ENCODE measurements at places on chromosomes 5 and 9.

GRCh38 chr5:174247301-174247700 is 201.8 kb downstream of the NSG2 start:
- ATAC-seq, result no peak

DNA sequence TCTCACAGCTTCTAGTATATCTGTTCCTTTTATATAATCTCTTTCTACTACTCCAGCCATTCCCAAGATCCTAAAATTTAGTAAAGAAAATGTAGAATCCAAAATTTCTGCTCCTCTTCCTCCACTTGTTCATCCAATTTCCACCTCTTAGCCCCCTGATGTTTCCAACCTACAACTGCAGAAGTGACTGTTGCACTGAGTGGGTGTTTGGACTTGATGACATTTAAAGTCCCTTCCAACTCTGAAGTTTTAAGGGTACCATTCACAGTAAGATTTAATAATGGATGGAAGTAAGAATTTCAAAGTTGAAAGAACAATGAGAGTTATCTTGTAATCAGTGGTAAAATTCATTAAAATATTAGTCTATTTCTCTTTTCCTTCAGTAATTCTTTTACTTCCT is 5.5 kb downstream of the DIAPH1 start:
- no peak for ATAC-seq

DNA sequence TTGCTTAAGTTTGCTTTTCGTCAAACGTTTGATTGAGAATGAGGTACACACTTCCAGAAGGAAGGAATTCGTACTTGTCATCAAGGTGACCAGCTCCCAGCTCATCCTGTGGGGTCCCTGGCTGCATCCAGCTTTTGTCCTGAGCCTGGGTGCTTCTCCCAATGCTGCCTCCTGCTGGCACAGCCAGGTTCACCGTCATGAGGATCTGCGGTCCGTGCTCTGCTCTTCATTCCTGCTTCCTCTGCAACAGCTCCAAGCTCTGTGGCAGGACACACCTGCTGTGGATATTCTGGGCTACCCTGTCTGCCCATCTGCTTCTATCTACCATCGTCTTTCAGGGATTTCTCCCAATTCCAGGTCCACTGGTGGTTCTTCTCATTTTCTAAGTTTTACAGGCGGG is 13.3 kb upstream of the UBE2QL1 start:
- no peak for ATAC-seq

GRCh38 chr9:27430750-27431535 is 93.1 kb upstream of the IFNK start:
- no peak for ATAC-seq

- no peak for ATAC-seq
These were observed 107.4 kb downstream of the GLIS3 start for GRCh38 chr9:4192450-4192849.

DNA sequence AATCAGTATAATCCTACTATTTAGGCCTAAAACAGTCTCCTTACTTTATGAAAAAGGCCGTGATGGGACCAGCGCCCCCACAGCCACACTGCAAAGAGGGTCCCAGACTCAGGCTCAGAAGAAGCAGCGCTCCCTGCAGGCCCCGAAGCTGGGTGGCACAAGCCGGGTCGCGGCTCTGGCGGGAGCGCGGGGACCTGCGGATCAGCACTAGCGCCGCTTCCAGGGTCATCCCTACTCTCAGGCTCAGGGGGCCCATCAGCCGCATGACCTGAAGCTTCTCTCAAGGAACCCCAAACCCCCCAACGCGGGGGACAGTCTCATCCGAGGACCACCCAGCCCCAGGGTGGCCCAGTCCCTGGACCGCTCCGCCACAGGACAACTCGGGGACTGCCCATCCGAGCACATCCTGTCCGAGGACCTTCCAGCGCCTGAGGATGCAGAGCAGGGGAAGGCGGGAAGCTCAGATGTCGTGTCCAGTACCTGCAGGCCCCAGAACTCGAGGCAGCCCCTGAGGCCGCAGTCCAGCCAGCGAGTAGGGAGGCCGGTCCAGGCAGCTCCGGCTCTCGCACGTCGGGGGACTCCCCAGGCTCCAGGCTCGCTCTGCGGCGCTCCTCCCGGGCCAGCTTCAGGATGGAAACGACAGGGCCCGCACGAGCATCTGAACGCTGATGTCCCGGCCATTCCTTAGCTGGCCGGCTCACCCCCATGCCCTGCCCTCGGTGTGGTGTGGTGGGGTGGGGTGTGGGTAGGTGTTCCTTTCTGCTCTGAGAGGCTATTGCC is 32.4 kb upstream of the CDK20 start:
- no peak for ATAC-seq

DNA sequence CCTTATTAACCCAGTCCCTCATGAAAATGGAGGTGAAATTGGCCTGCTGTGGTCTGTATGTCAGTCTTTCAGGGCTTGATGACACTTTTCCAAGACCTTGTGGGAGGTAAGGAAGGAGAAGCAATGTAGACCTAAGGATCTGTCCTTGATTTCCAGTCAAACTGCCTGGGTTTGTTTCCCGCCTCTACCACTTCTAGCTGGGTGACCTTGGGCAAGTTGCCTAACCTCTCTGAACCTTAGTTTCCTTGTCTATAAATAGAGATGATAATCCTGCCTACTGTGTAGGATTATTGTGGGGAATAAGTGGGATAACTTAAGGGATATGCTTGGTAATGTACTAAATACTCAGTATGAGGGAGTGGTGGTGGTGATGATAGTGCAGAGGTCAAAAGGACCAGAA is 59.7 kb downstream of the PPARGC1B start:
- ATAC-seq, result no peak

DNA sequence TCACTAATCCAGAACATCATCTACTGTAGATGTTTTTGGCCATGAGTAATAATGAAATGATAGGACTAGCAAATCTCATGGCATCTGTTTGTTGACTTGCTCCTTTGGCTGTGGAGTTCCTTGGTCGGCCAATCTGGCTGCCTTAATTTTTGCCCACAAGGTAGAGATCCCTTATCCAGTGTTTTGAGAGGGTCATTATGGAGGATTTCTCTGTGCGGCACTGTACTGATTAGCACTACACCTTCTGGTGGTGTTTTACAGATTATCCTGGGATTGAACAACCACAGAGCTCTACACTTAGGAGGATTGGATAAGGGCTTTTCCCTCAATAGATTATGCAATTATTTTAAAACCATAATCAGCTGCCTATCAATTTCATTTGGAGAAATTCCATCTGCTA is 3.2 kb upstream of the ENHO start:
- no peak for ATAC-seq

DNA sequence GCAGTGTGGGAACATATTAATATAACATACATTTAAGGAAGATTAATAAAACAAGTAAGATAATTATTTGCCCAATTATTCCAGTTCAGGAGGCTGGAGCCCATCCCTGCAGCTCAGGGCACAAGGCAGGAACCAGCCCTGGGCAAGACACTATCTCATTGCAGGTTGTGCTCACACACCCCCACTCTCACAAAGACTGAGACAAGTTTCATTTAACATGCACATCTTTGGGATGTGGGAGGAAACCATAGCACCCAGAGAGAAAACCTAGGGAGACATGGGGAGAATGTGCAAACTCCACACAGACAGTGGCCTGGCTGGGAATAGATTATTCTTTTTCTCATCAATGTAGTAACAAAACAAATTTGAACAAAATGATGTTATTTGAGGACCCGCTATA is 279.1 kb downstream of the MCTP1 start:
- no peak for ATAC-seq

DNA sequence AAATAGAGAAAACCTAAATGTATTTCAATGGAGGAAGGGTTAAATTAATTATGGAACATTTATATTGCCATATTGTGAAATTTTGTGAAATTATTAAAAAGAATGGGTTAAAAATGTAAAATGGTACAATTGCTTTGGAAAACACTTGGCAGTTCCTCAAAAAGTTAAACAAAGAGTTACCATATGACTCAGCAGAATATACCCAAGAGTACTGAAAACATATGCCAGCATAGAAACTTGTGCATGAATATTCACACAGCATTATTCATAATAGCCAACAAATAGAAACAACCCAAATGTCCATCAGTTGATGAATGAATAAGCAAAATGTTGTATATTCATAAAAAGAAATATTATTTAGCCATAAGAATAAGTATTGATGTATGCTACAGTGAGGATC is 181.0 kb upstream of the MAST4 start:
- ATAC-seq, result no peak

DNA sequence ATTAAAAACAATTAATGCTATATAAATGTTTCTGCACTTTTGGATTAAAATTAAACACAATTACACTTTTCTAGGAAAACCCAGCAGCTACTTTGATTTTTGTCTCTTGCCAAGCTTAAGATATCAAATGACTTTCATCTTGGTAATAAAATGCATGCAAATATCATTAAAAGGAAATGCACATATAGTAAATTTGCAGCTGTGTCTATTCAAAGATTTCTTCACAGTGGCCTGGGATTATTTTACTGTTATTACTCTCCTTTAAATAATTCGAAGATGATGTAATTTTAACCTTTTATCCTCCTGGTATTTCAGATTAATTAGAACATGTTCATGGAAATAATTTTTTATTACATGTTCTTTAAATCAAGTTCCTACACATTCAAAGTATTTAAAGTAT is 529.5 kb upstream of the RGMB start:
- ATAC-seq, result no peak

GRCh38 chr5:16508730-16509531 is 43.3 kb upstream of the ZNF622 start:
- ATAC-seq, result no peak

- ATAC-seq, result no peak
These were observed 188.2 kb upstream of the TAS2R1 start for GRCh38 chr5:9818340-9818845.

DNA sequence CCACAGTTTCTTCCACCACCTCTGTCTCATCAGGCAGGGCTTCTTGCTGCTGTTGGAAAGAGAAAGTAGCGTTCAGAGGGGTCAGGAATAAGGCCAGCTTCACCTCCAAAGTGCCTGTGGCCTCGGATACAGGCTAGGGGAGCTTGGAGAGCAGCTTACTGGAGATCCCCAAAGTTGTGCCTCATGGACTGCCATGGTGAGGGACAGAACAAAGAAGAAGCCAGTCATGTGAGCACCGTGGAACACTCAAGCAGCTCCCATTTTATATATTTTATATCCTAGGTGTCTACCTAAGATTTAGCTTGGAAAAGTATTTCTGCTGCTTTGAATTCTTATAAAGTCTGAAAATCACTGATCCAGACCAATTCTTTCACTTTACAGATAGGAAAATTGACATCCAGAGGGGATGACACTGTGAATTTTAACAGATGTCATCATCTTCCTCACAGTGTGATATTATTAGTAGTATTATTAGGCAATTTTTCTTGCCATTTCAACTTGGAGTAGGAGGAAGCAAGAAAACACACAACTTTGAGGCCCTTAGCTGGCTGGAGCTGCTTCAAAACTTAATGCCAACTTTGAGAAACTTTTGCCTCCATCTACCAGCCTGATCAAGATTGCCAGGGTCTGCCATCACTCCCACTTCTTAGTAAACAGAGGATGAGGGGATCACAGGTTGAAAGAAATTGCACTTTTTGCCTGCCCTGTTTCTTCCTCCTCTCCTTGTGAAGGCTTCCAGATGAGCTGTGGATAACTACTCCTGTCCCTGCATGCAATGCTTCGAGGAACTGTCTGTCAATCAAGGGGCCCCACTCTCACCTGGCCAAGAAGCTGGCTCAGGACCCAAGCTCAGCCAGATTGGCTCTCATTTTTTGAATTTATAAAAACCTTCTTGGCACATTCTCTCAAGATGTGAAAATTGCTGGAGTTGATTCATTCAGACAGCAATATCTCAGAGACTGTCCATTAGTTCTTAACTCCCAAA is 11.8 kb downstream of the SPARC start:
- ATAC-seq, result no peak

DNA sequence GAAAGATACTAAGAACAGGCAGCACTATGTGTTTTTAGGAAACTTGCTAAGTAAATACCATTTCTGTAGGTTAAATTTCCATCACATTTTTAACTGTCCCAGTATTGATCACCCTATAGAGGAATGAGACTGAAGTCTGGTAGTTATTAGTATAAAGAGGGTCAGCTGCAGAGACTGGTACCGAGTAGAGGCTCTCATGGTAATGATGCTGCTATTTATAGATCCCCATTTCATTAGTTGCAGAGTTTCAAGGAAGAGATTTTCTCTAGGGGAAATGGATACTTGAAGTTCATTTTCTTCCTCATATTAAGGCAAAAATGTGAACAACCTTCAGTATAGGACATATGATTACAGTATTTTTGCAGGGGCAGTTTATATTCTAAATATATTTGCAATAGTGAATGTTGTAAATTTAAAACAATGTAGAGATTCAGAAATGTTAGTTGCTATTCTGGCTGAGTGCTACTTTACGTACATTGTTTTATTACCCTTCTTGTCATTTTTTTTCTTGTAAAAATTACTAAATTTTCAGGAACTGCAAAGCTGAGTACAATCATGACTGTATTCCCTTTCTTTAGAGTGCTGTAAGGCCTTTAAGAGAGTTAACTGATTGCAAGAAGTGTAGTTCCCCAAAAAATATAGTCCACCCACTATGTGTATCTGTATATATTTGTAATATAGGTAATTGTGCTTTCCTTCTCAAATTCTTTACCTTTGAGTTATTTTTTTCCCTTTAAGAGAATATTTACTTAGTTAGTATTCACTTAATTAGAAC is 14.7 kb downstream of the PBX3 start:
- ATAC-seq, result no peak

DNA sequence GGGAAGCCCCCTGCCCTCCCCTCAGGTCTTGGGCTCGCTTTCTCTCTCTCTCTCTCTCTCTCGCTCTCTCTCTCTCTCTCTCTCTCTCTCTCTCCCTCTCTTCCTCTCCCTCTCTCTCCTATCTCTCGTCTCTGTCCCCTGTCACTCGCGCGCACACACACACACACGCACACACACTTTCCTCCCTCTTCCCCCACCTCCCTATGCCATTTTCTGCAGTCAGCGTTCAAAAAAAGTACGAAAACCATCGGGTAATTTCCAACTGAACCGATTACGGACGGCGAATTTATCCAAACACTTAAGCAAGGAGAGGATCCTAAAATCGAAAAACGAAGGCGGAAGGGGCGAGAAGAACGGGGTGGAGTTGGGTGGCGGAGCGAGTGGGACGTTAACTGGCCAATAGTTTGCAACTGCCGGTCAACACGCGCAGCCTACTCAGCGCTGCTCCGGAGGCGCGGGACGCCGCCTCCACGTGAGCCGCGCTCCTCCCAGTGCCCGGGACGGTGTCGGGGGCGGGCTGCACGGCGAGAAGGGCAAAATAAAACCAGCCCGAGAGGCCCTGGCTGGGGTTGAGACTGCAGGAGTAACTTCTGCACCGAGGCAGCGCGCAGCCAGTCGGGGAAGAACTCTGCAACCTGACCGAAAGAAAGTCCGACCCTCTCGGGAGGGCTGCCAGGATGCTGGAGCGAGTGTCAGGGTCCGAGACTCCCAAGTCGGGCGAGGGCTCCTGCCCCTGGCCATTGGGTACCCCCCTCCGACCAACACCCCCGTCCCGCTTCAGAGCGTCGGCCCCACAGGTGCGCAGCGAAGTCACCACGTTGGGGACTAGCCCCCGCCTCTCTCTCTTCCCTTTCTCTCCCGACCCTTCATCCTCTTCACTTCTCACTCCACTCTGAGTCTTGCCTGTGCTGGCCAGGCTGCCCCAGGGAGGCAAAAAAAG is 24.9 kb upstream of the ELAVL2 start:
- ATAC-seq, result no peak
